H1 (cell line): ENCODE measurements at places on chromosomes 3 and 15. TPM values are rescaled to one million over a fixed set of nuclear protein-coding genes. Genes with fewer than 3 reads are reported as not detected.

GRCh38 chr15:66682246-66682645 lies 19.8 kb upstream of the SMAD6 start:
- DNase-seq, result no peak

Gene RBMS3
- 3.7 and 4.2 TPM in 2 replicates for polyA plus RNA-seq

Gene CDCP1
- polyA plus RNA-seq, result 10.0 and 10.1 TPM in 2 replicates

Gene MLF1
- polyA plus RNA-seq, result 9.9 and 13.4 TPM in 2 replicates

- DNase-seq, result no peak
Observed at GRCh38 chr3:112092496-112093179, 6.4 kb downstream of the C3orf52 start.

Gene GOLGA6L7
- not detected in 2 replicates for polyA plus RNA-seq

Gene HHATL
- polyA plus RNA-seq, result 0.16 and 0.18 TPM in 2 replicates

- DNase-seq, result no peak
Observed at GRCh38 chr3:52891164-52891563, 6.2 kb downstream of the STIMATE start.

Gene SCAANT1
- polyA plus RNA-seq, result not detected in 2 replicates

Gene FMN1
- 0.24 and 0.27 TPM in 2 replicates for polyA plus RNA-seq

Gene HCLS1
- 0.46 and 0.53 TPM in 2 replicates for polyA plus RNA-seq

GRCh38 chr3:60386306-60386705 lies 864.9 kb downstream of the FHIT start:
- no peak for DNase-seq

Gene ERC2
- polyA plus RNA-seq, result 7.9 and 16.4 TPM in 2 replicates

DNA sequence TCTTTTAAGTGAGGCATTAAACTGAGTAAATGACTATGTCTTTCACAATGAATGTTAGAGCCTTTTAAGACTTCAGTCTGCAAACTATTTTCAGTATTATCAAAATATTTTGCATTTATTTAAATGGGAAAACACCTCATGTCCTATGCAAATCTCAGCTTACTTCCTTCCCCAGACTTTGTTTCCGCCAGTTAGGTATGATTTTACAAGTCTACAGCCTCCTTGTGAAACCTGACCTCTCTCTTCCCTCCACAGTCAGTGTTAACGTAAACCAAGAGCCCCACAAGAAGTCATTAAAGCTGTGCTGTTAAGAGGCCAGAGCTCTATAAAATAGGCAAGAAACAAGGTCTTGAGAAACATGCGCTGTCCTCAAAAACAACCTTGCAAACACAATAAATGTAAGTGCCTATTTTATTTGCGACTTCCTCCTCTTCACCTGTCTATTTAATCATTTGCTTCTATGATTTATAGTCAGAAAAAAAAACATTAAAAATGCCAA lies 48.3 kb downstream of the PRTG start:
- DNase-seq, result no peak

Gene ALAS1
- 84.4 and 87.7 TPM in 2 replicates for polyA plus RNA-seq

DNA sequence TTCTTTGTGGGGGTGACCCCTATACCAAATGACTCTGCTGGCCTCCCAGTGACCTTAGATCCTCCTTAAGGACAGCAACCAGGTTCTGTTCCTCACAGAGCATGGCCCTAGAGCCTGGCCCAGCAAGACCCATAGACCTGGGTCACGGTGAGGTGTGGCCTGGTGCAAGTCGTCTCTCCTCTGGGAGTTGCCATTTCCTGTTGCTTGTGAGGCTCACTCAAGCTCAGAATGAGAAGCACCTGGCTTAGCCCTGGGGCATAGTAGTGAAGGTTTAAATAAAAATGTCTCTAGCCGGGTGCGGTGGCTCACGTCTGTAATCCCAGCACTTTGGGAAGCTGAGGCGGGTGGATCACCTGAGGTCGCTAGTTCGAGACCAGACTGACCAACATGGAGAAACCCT lies 131.3 kb downstream of the SMAD6 start:
- DNase-seq, result no peak

- peak; percentile 78 for DNase-seq
Observed at GRCh38 chr3:158094235-158095110, 11.7 kb downstream of the SHOX2 start.

GRCh38 chr15:36591536-36592411 lies 12.3 kb downstream of the CDIN1 start:
- no peak for DNase-seq

DNA sequence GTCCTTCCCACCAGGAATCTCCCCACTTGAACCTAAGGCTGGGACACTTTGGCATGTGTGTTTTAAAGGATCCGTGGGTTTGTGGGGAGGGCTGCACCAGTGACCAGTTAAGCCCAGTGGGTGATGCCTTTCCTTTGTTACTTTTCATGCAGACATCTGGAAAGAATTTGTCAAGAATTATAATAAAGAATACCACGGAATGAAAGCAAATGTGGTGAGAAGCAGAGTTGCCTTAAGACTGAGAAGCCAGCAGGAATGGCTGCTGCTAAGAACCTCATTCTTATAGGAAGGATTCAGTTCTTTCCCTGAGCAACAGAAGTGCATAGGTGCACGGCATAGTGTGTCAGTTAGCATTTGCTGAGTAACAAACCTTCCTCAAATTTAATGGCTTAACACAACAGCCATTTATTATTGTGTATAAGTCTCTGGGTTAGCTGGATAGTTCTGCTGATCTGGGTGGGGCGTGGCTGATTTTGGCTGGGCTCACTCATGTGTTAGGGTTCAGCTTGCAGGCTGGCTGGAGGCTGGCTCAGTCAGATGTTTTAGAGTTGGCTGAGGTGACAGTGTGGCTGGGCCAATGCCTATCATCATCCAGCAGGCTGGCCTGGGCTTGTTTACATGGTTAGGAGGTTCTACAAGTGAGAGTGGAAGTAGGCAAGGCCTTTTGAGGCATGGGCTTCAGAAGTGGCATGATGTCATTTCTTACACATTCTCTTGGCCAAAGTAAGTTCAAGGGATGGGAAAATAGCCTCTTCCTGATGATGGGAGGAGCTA lies 262.7 kb upstream of the CTDSPL start:
- DNase-seq, result no peak

Gene NIPA2
- 30.3 and 38.5 TPM in 2 replicates for polyA plus RNA-seq

Gene THRB
- 0.98 and 1.4 TPM in 2 replicates for polyA plus RNA-seq

DNA sequence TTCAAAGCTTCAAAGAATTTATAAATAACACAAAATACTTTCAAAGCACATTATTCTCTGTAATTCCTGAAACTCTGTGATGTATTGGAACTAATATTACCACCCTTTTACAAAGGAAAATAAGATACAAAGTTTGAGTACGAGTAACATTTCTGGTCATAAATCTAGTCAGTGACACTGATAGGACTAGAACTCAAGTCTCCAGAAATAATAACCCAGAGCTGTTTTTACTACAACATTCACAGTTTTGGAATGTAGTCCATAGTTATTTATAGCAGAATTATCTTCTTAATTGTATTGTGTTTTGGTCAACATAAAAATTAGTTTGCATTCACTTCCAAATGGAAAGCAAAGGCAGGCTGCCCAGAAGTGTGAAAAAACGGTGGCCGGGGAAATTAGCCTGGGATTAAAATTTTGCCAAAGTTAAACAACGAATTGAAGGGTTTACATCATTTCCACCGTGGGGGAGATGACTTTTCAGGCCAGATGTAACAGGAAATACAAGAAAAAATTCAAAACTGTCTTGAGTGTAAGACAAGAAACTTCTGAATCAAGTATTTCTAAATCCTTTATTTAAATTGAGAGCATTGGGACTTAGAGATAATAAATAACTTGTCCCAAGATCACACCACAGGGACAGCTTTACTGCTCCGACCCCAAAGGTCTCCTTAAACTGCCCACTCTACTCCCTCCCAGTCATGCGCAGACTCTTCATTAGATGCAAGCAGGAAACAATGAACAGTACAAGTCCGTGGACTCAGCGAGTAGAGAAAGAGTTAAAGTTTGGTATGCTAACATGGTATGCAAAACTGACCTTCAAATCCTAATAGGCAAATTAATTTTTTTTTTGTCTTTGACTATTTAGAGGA lies 74.3 kb upstream of the VGLL4 start:
- DNase-seq, result no peak

GRCh38 chr15:31256378-31257265 lies 70.0 kb upstream of the KLF13 start:
- DNase-seq, result no peak

DNA sequence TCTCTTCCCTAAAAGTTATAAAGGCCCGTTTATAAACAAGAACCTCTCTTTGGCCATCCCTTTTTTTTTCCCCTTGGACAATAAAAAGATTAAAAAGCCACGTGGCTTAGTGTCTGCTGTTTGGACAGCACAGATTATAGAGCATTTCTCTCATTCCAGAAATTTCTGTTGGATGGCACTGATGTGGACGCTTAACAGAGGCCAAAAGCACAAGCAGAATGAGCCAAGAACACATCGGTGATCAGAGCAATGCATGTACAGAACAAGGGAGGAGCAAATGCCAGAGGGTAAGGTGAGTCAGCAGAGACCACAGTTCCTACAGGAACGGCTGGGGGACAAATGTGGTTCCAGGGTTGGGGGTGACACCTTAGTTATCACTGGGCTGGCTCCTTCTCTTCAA lies 30.3 kb upstream of the CTNNB1 start:
- no peak for DNase-seq

GRCh38 chr3:15110206-15110605 lies 11.3 kb upstream of the RBSN start:
- no peak for DNase-seq

Gene NEO1
- polyA plus RNA-seq, result 36.0 and 36.1 TPM in 2 replicates

GRCh38 chr15:99275525-99276128 lies 24.3 kb downstream of the LRRC28 start:
- no peak for DNase-seq

- DNase-seq, result no peak
Observed at GRCh38 chr3:139937674-139938279, 2.8 kb downstream of the CLSTN2 start.

Gene ZBTB11
- 2.7 and 3.0 TPM in 2 replicates for polyA plus RNA-seq

DNA sequence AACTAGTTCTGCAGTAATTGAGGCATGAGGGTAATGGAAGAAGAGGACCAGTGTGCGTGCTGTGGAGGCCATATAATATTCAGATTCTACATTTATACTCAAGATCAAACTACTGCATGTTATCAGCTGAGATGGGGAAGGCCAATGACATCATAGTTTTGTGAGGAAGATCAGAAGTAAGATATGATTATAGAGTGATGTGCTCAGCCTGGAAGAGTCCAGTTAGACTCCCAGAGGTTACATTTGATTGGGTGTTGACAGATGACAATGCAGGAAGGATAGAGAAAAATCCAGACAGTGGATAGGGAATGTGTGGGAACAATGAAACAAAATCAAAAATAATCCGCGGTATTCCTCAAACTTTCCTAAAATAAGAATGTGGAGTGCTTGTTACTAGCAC lies 35.4 kb downstream of the GOLIM4 start:
- no peak for DNase-seq

Gene CCDC39
- polyA plus RNA-seq, result 0.12 and 0.24 TPM in 2 replicates

DNA sequence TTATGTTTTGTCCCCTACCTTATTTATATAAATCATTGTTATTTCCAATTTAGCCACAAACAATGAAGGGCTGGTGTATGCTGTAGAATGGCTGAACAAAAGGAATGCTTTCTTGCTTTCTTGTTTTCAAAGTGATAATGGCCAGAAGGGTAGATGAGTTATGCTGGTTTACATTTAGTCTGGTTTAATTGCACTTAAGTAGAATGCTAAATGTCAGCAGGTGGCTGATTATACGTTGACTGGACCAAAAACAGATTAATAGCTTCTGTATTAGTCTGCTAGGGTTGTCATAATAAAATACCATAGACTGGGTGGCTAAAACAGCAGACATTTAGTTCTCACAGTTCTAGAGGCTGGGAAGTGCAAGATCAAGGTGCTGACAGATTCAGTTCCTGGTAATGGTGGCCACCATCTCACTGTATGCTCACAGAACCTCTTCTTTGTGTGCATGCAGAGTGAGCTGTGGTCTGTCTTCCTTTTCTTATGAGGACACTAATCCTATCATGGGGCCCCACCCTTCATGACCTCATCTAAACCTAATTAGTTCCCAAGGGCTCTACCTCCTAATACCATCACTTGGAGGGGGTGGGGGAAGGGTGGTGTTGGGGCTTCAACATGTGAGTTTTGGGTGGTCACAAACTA lies 17.1 kb upstream of the XIRP1 start:
- DNase-seq, result no peak

GRCh38 chr15:66126031-66126441 lies 127.5 kb downstream of the MEGF11 start:
- DNase-seq, result no peak

GRCh38 chr3:186789554-186790260 lies 6.3 kb downstream of the EIF4A2 start:
- no peak for DNase-seq

Gene EPB42
- not detected in 2 replicates for polyA plus RNA-seq

Gene ICE2
- polyA plus RNA-seq, result 26.4 and 40.0 TPM in 2 replicates

Gene ABCC5
- polyA plus RNA-seq, result 25.3 TPM in 2 replicates

GRCh38 chr15:89802231-89802928 lies 12.3 kb downstream of the ANPEP start:
- no peak for DNase-seq

- no peak for DNase-seq
Observed at GRCh38 chr3:97841304-97841703, 19.5 kb downstream of the CRYBG3 start.

Gene SPATA12
- polyA plus RNA-seq, result 0.93 and 0.97 TPM in 2 replicates

Gene CHL1
- 0.03 and 0.05 TPM in 2 replicates for polyA plus RNA-seq

DNA sequence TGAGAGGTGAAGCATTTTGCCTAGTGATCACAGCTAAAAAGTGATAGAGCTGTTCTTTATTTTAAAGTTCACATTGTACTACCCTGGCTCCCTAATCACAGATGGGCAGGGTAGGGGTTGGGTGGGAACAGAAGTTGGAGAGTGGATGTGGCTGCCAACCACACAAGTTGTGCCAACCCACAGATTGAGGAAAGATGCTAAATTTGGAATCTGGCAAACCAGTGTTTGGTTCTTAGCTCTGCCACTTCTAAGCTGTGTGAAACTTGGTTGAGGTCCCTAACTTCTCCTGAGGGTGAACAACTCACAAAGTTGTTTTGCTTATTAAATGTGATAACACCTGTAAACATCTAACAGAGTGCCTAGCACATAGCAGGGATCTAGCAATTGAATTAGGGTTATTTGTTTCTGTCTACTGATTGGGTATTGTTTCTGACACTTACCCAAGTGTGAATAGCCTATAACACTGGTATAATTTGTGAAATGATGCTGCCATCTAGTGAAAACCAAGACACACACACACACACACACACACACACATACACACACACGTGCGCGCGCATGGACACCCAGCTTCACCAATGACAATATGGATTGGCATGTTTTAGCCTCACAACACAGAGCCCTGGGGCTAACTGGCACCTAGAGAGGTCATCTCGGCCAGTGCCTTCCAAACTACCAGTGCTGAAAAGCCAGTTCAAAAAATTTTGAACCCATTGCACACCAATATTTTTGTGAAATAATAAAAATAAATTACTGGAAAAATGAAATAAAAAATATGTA lies 25.3 kb downstream of the ADGRG7 start:
- no peak for DNase-seq

- DNase-seq, result no peak
Observed at GRCh38 chr15:51838270-51838669, 8.8 kb downstream of the TMOD3 start.
